ENCODE measurements at places on chromosomes 7 and 10.

DNA sequence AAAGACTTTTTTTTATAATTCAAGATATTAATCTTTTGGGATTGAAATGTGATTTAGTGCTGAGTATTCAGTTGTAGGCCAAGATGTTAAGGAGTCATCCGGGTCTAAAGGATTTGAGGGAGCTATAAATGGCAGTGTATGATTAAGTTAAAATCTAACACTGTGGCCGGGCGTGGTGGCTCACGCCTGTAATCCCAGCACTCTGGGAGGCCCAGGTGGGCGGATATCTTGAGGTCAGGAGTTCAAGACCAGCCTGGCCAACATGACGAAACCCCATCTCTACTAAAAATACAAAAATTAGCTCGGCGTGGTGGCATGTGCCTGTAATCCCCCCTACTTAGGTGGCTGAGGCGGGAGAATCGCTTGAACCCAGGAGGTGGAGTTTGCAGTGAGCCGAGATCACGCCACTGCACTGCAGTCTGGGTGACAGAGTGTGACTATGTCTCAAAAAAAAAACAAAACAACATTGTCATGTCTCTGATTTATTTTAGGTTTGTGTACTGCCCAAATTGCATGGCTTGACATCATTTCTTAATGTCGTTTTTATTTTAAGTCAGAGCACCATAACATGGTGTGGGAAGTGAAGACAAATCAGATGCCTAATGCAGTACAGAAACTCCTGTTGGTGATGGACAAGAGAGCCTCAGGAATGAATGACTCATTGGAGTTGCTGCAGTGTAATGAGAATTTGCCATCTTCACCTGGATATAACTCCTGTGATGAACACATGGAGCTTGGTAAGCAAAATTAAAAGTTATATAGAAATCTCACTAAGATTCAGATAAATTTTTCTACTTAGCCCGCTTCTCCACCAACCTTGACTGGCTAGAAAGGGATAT, 10.7 kb downstream of the HBP1 start:
- no peak for DNase-seq

- DNase-seq: no peak
Observed at GRCh38 chr7:14018751-14019150, 29.3 kb upstream of the ETV1 start.

DNA sequence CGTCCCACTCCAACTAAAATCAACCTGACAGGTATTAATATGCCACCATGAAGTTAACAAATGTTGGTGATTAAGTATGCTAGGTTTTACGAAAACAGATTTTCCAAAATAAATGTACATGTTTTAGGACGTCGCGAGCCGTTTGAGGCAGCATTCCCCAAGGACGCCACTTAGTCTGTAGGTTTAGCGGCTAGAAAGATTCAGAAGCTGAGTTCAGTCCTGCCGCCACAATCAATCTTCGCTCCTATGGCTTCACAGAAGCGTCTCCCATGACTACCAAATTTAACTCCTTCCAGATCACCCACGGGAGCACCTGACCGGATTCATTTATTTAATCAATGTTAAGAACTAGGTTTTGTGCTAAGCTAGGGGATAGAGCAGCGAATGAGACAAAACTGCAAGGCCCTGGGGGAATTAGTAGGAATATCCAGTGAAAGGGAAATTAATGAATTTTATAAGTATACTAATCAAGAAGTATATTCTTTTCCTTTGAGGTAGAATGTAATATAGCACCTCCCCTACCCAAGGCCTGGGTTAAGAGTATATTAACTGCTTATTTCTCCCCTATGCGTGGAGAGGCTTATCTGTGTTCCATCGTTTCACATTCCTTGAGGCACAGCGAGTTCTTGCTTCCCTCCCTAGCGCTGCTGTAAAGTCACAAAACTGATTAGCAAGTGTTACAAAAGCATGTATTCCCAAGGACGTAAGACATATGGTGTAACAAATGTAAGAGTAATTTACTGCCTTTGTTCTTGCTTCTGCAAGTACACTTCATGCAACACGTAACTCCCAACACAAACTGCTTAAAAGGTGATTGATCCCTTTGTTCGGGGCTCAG, 994 bp upstream of the CYP51A1 start:
- peak; percentile 4 for DNase-seq

GRCh38 chr7:148385009-148385682, 205.4 kb upstream of the C7orf33 start:
- DNase-seq: no peak

DNA sequence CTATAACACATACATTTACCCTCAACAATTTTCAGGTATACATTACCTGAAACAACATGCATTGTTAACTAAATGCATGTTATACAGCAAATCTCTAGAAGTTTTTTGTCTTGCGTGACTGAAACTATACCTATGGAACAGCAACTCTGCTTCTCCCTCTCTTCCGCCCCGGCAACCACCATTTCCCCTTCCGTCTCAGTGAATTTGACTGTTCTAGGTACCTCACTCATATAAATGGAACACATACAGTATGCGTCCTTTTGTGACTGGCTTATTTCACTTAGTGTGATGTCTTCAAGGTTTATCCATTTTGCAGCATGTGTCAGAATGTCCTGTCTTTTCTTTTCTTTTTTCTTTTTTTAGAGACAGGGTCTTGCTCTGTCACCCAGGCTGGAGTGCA, 22.5 kb downstream of the CALHM2 start:
- no peak for DNase-seq

DNA sequence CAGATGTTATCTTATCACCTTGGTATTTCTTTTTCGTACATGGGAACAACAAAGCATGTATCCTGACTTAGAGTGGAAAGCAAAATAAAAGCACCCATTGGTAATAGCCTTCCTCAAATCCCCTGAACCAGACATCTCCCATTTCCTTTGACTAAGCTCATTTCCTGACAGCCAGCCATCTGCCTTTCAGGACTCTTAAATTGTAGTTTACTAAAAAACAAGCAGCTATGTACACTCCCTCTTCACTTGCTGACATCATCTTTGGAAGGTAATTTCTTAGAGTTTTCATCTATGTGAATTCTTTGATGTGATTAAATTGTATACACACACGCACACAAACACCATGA, 40.7 kb downstream of the ARL4A start:
- peak; percentile 40 for DNase-seq

DNA sequence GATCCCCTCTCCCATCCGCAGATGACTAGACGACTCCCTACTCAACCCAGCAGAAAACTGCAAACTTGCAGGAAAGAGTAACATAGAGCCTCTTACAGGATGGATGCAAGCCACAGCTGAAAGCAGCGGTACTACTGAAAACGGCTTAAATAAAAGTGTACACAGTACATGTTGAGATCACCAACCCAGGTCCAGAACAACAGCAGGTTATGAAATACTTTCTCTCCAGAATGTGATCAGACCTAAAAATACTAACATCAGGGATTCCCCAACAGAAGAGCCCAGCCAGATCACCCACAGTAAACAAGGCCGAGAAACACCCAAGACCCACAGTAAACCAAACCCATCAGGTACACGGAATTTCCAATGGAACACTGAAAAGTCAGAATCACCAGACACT, 13.2 kb downstream of the ATE1 start:
- DNase-seq: no peak

- no peak for DNase-seq
Observed at GRCh38 chr10:31242902-31243301, 76.1 kb upstream of the ZEB1 start.

DNA sequence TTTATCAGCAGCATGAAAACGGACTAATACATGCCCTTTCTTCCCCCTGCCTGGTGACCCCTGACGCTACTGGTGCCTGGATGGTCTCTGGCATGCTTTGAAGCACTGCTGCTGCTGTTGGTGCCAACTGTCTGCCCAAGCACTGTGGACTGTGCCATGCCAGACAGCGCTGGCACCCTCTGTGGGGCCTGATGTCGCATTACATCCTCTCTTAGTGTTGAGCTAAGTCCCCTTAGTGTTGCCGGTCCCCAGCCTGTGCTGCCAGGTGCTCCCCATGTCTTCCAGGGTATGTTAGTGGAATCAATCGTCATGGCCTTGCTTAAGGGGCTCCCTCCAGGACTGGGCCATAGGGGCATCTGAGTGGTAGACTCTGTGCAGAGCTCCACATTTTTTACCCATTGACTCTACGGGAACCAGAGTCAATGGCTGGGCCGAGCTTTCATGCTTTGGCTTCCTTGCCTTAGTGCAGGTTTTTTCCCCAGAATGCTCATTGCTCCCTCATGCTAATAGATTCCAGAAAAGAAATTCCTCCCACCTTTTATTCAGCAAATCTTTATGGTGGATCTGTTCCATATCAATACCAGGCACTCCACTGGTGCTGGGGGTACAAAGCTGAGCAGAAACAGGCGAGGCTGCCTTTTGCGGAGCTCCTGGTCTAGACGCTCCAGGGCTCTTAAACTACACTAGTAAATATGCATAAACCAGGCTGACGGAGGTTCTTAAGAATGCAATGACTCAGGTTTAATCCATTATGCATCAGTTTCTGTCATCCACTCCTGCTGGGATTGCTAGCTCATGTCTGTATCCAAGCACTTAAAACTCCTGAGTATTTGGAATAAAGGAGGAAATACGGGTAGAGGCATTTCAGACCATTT, 21.8 kb upstream of the MRC1 start:
- no peak for DNase-seq

- peak; percentile 3 for DNase-seq
Observed at GRCh38 chr10:118045837-118046394, 825 bp downstream of the RAB11FIP2 start.

DNA sequence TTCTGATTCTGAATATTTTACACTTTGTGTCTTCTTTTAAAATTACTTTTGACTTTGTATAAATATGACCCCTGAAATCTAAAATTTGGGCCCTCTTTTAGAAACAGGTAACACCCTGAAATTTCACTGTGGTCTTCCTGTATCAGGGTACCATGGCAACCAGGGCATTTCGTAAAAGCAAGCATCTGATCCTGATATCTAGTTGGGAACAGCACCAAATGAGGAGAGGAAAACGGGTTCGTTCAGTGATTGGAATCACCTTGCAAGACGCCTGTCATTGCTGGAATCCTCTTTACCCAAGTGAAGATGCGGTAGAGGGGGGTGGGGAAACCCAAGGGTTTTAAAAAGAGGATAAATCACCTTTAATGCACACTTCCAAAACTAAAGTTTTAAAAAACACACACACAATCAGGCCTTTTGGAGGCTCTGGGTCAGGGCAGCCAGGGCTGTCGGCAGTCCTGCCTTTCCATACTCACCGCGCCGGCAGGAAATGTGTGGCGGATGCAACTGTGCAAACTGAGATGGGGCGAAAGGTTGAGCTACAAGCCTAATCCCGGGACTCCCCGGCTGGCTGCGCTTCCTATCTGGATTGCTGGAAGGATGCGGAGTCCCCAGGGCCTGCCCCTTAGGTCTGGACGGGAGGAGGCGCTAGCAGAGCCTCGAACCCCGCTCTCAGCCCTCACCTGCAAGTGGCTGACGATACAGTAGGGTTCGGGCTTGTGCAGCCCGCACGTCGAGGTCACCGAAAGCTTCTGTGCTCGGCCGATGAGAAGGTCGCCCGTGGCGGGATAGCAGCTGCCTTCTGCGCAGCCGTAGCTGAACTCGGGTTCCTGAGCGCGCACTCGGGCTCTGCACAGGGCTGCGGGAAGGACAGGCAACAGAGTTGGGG, 1.8 kb downstream of the LAMB1 start:
- DNase-seq: peak; percentile 14

- no peak for DNase-seq
Observed at GRCh38 chr7:4225361-4225771, 456.7 kb upstream of the FOXK1 start.

DNA sequence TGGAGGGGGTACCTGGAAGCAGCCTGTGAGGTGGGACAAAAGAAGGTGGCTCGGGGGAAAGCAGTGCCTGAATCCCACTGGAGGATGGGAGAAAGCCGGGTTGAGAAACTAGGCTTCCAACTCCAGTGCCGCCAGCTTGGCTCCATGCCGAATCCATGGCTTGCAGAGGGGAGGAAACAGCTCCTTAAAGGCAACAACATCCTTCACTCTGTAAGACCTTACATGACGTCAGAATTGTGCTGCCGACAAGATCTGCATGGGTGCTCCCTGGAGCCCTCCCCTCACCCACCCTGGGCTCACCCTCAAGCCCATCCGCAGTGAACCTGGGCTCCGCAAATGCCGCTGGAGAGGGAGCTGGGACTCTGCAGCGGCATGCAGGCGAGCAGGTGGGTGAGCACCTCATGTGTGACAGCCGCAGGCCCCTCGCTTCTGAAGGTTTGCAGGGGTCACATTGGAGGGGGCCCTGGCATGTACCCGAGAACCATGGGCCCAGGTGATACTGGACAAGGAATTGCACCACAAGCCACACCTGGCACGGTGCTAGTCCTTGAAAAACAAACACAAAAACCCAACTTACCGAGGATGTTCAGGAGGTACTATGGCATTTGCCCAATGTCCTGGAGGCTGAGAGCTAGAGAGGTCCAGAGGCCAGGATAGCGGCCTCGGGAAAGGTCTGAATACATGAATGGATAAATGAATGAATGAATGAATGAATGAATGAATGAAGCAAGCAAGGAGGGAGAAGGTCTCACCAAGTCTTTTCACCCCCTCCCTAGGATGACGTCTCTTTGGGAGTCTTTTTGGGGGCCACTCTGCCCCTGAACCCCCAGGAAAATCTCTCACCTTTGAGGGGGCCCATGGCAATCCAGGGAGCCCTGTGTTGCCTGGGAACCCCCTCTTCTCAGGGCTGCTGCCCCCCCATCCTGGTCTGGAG, 238.6 kb upstream of the SHH start:
- DNase-seq: no peak

- no peak for DNase-seq
Observed at GRCh38 chr10:71375952-71376351, 20.8 kb upstream of the CDH23 start.

DNA sequence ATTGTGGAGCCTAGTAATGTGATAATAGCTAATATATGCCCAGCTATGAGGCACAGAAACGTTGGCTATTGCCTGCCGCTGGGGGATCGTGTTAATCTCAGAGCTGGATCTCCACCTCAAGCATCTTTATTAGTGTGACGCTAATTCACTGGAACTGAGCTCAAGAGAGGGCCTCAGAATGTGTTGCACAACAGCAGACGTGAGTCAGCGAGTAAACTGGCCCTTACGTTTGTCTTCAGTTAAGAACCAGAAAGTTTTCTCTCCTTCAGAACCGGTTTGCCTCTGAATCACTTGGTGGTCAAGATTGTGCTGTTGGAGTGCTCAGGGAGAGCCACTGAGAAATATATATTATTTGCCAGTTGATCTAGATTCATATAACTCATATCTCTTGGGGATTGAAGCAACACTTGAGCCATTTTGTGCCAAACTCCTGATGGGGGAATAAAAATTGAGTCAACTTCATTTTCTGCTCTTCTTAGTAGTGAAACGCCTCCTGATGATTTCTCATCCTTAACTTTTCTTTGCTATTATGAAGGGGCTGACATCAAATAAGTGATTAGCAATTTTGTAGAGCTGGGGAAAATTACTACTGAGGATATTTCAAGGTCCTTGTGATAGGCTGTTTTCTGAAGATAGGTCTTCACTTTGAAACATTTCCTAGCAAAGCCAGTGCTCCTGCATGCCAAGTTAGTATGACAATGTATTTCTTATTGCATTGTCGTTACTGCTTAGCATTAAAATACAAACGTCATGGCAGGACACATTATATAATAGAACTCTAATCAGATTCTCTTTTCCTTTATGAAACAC, 22.3 kb downstream of the BZW2 start:
- DNase-seq: no peak

GRCh38 chr10:132862485-132863420, 76.8 kb upstream of the NKX6-2 start:
- no peak for DNase-seq

All from DMS153 (cell line).